ENCODE measurements at places on chromosomes 5 and 9.

DNA sequence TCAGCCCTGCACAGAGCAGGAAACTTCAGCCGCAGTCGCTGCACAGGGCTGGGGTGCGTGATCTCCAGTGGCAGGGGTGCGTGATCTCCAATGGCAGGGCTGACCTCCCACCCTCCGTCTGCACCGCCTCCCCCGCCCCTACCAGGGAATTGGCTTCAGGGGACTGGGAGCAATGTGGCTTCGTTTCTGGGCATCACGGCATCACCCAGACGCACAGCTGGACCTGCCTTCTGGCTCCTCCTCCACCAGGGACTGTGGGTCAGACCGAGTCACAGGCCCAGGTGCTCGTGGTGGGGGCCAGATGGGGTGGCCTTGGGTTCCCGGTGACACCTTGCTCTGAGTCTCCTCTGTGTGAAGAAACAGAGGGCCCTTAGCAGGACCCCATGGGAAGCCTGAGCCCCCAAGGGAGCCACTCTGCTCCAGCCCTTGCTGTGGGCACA, 51.1 kb downstream of the AHRR start:
- DNase-seq: no peak

DNA sequence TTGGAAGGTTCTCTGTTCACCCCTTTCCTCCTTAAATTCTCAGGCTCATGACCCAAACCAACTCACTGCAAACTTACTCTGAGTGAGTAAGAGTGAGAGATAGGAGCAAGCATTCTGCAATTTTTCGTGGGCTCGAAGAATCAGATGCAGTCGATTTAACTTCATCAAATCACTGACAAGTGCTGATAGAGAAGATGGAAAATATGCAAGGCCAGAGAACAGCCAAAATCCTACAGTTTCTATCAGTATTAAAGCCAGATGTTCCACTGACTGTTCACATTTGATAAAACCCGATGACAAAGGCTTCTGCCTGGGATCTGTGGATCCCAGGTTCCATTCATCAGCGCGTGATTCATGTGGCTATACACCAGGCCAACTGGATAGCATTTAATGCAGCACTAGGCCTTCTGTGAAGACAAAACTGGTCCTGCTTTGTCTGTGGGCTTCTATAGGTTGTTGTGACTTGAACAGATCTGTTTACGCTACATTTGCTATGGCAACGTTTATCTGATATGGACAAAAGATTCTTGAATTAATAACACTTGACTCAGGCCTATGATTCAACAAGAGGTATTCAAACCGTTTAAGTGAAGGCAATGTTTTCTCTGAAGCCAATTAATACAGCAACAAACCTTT, 251.2 kb downstream of the NFIB start:
- no peak for DNase-seq

GRCh38 chr5:96257904-96258303, 175.1 kb downstream of the PCSK1 start:
- no peak for DNase-seq

- DNase-seq: no peak
Observed at GRCh38 chr5:157270771-157271170, 4.8 kb downstream of the CYFIP2 start.

DNA sequence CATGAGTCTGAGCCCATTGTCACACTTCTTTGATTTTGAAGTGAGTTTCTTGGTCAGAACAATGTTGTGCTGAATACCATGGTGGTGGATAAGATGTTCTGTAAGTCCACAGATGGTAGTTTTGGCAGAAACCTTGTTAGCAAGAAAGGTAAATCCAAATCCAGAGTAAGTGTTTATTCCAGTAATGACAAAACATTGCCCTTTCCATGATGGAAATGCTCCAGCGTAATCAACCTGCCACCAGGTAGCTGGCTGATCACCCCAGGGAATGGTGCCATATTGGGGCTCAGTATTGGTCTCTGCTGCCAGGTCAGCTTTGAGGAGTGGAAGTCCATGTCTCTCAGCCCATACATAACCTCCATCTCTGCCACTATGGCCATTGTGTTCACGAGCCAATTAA, 54.7 kb upstream of the DAPK1 start:
- DNase-seq: no peak

DNA sequence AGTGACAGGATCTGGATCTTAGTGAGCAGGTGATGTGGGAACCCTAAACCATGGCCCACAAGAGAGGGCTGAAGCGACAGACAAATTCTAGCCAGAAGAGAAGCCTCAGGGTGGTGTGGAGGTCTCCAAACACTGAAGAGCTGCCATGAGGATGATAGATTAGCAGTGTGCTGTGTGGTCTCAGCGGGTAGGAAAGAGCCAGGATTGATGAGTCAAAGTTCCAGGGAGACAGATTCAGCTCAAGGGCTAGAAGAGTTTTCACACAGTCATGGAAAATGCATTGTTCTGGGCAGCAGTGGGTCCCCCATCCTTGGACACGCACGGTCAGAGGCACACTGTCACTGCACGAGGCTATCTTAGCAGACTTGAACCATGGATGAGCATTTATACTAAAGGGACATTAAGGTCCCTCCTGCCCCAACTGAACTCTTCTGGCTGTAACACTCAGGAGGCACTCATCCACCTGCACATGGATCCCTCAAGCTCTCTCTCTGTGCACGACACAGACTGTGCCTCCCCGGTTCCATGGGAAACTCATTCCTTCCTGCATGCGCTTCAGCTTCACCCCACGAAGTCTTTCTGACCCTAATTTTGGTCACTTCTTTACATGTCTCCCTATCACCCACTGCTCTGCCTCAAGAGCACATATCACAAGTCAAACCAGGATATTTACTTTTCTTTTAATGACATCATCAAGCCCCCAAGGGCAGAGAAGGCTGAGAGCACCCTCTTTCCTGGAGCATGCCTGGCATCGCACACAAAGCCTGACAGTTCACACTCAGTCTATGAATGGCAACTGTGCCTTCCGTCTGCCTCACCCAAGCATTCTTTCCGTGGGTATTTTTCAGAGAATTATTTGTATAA, 84.8 kb downstream of the TLE1 start:
- DNase-seq: no peak

- DNase-seq: no peak
Observed at GRCh38 chr5:81606150-81606549, 144.7 kb downstream of the SSBP2 start.

GRCh38 chr5:130166839-130167490, 262.7 kb downstream of the CHSY3 start:
- DNase-seq: no peak

DNA sequence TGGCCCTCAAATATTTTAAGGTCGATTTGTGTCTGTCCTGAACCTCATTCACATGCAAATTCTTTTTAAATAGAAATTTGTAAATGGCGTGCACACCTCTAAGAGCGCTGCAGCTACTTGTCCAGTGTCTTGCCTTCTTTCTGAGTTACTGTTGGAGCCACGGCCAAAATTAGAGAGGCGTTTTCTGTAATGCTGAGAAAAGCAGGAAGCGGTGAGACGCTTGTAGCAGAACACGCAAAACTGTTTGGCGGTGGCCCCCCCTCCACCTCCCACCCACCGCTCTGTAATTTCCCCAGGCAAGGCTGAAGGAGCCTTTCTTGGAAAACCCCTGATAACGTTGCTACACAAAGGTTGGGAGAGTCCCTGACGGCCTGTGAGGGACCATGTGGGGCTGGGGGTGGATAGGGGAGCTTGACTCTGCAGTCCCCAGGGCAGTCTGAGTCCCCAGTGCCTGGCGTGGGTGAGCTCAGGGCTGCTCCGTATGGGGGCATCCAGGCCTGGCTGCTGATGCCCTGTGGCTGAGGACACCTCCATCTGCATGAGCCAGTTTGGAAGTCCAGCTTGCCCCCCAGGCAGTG, 96.5 kb downstream of the GADD45G start:
- peak; percentile 67 for DNase-seq

DNA sequence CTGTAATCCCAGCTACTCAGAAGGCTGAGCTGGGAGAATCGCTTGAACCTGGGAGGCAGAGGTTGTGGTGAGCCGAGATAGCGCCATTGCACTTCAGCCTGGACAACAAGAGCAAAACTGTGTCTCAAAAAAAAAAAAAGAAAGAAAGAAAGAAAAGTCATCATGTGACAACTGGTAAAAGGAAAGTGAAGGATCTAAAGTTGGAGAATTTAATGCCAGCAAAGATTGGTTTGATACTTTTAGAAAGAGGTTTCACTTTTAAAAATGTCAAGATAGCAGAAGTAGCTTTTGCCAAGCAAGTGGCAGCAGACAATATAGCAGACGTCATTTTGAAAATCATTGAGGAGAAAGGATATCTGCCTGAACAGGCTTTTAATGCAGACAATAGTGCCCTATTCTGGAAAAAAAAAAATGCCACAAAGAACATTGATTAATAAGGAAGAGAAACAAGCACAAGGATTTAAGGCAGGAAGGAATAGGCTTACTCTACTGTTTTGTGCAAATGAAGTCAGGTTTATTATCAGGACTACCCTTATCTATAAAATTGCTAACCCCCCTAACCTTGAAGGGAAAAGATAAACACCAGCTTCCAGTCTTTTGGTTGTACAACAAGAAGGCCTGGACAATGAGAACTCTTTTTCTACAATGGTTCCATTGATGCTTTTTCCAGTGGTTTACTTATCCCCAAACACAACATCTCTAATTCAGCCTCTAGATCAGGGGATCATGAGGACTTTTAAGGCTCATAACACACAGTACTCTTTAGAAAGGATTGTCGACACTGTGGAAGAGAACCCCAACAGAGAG, 12.0 kb downstream of the PKD2L2 start:
- no peak for DNase-seq

- DNase-seq: peak; percentile 63
Observed at GRCh38 chr9:123322273-123323195, 33.5 kb upstream of the CRB2 start.

GRCh38 chr5:90410178-90410762, 714 bp upstream of the CETN3 start:
- no peak for DNase-seq

- no peak for DNase-seq
Observed at GRCh38 chr5:154995679-154996078, 17.9 kb upstream of the KIF4B start.

DNA sequence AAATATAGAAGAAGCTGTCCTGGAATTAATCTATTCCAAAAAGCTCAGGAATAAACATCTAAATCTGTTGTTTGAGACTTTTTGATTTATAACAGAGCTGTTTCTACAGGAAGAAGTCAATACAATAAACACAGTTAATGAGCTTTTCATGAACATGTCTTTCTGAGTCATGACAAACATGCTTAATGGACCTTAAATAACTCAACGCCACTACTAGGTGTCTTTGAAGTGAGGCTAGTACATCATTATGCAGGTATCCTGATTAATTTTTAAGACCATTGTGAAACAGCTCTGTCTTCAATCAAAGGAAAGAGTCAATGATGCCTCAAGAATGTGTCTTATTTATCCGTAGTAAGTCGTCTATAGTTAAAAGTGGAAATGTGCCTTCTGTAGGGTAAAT, 131.6 kb downstream of the GABRB2 start:
- no peak for DNase-seq

- no peak for DNase-seq
Observed at GRCh38 chr5:98635656-98636055, 137.8 kb upstream of the RGMB start.

DNA sequence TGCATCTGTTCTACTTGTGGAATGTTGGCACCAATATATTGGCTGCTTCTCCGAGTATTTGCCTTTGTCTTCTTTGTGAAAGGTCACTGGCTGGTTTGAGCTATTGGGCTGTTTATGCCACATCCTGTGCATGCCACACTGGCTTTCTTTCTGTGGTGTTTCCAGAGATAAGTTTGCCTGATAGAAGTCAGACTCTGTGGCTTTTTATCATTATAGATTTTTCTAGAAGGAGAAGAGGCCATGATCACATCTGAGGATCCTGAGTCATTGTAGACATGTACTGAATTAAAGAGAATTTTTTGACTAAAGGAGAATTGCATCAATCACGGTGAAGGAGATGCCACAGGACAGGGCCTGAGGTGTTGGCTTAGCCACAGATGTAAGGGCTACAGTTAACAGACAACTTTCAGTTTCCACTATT, 26.5 kb upstream of the CDKN2B start:
- no peak for DNase-seq

GRCh38 chr9:95171001-95171400, 146.5 kb downstream of the FANCC start:
- no peak for DNase-seq

DNA sequence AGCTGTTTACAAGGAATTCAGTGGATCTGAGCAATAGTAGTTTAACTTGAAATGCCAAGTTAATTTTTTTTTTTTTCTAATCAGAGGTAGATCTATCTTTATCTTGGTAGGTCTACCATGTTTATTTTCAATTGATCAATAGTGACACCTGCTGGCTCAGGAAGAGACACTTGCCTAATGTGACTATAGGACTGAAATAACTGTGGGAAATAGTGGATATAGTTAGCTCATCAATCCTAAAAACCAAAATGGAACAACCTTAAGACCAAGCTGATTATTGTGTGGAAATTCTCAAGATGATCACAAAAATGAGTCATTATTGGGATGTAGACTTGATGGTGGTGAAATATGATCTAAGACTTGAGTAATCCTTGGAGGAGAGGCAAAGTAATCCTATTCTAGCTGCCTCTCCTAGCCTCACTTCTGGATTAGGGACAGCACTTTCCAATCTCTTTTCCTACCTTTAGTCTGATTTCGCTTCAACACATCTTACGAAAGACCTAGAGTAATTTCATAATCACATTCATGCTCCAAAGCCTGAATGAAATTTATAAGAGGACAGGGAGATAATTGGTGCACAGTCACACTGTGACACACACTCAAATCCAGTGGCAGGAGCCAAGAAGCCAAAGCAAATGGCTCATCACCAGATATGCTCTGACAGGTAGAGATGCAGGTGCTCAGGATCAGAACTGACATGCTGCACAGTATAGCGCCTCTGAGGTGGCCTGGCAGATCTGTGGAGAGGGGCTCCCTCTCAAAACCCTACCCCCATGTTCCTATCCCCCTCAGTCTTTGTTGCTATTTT, 156.3 kb downstream of the HMHB1 start:
- peak; percentile 5 for DNase-seq

DNA sequence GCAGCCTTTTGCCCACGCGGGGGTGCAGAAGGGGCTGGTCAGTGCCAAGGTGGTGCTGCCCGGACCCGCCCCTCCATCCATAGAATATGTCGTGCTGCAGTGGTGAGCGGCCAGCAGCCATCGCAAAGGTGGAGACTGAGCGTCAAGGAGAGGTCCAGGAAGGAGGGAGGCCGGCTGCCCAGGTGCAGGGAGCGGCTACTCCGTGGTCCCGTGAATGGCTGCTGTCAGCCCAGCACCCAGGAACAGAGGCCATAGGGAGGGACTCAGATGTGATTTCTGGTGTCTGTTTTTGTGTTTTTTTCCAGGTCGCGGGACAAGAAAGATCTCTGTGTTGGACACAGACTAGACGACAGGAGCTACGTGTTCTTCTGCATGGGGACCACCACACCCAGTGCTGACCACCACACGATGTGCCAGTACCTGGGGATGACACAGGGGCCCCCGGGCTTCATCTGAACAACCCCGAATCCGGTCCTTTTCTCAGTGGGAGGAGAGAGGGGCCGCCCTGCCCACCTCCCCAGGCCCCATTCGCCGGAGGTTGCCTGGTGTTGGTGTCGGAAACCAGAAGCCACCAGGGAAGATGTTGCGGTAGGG, 29.0 kb downstream of the PAEP start:
- DNase-seq: no peak
